Activated T-cell treated with anti-CD3 and anti-CD28 coated beads for 4 hours (primary cell): ENCODE measurements at places on chromosomes 12 and 14.

GRCh38 chr12:90275088-90275487 lies 566.5 kb upstream of the ATP2B1 start:
- DNase-seq = no peak

- no peak for DNase-seq
Measured at GRCh38 chr12:37543131-37543965, 773.2 kb upstream of the ALG10B start.

- DNase-seq = no peak
Measured at GRCh38 chr12:52524898-52525591, 4.9 kb upstream of the KRT5 start.

- no peak for DNase-seq
Measured at GRCh38 chr12:43221216-43221615, 330.8 kb downstream of the ADAMTS20 start.

DNA sequence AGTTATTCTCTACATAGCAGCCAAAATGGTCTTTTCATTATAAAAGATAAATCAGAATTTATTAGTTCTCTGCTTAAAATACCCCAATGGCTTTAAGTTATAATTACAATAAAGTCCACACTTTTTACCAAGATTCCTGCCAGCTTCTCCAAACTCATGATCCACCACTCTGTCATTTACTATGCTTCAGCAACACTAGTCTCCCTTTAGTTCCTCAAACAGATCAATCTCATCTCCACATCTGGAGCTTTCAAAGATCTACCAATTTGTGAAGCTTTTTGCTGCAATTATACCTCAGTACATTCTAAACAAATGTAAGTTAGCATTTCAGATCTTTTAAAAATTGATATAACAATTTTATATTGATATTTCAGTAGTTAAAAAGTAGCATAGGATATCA lies 24.9 kb downstream of the CATSPERB start:
- DNase-seq = no peak

GRCh38 chr14:67486890-67487289 lies 1.6 kb downstream of the TMEM229B start:
- no peak for DNase-seq
